ENCODE measurements at places on chromosomes 2 and 18. TPM values are rescaled to one million over a fixed set of nuclear protein-coding genes. Genes with fewer than 3 reads are reported as not detected.

DNA sequence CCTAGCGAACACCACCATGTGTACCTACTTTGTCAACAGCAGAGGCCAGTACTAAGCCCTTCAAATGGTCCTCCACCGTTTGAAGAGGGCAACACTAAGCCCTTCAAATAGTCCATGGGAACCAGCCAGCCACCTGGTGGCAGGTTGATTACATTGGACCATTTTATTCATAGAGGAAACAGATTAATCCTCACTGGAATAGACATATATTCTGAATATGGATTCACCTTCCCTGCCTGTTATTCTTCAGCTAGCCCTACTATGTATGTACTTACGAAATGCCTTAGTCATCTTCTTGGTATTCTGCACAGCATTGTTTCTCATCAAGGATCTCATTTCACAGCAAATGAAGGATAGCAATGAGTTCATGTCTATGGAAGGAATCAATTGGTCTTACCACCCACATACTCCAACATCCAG, 10.0 kb upstream of the ZNF396 start:
- DNase-seq, result no peak

MAP3K19 gene
- total RNA-seq, result 1.3 TPM

GRCh38 chr2:166202778-166203177, 75.0 kb upstream of the SCN1A start:
- DNase-seq, result no peak

TRIM54 gene
- not detected for total RNA-seq

CNRIP1 gene
- 48.9 TPM for total RNA-seq

ALPP gene
- total RNA-seq, result 21.5 TPM

GRCh38 chr2:205687641-205687956, 5.3 kb downstream of the NRP2 start:
- no peak for DNase-seq

GRCh38 chr2:239602290-239603282, 201.8 kb upstream of the HDAC4 start:
- DNase-seq, result no peak

- DNase-seq, result no peak
Measured at GRCh38 chr2:193349642-193350041, 1154.9 kb upstream of the TMEFF2 start.

DNA sequence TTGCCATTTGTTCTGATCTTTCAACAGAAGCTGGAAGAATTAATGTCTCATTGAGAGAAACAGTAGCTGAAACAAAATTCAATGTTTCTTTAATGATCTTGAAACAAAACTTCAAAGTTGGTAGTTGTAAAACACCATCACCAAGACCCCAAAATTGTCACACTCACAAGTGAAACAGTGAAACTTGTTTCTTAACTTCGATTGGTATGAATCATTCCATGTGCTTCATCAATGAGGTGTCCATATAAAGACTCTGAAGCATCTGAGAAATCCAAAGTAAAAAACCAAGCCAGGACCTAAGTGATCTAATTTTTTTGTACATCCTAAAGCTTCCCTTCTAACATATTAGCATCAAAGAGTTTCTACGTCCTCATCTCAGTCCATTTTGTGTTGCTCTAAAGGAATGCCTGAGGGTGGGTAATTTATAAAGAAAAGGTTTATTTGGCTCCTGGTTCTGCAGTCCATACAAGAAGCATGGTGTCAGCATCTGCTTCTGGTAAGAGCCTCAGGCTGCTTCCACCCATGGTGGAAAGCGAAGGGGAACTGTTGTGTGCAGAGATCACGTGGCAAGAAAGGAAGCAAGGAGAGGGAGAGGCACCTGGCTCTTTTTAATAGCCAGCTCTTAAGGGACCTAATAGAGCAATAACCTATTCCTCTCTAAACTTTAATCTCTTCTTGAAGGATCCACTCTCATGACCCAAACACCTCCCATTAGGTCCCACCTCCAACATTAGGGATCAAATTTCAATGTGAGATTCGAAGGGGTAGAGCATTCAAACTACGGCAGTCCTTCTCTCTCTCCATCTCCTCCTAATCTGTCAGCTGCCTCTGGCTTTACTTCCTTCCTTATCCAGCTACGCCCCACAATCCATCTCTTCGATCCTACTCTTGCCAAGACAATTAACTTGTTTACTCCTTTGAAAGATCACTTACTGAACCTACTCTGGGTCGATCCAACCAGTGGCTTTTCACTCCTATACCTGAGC, 20.7 kb upstream of the TLK1 start:
- DNase-seq, result no peak

DNA sequence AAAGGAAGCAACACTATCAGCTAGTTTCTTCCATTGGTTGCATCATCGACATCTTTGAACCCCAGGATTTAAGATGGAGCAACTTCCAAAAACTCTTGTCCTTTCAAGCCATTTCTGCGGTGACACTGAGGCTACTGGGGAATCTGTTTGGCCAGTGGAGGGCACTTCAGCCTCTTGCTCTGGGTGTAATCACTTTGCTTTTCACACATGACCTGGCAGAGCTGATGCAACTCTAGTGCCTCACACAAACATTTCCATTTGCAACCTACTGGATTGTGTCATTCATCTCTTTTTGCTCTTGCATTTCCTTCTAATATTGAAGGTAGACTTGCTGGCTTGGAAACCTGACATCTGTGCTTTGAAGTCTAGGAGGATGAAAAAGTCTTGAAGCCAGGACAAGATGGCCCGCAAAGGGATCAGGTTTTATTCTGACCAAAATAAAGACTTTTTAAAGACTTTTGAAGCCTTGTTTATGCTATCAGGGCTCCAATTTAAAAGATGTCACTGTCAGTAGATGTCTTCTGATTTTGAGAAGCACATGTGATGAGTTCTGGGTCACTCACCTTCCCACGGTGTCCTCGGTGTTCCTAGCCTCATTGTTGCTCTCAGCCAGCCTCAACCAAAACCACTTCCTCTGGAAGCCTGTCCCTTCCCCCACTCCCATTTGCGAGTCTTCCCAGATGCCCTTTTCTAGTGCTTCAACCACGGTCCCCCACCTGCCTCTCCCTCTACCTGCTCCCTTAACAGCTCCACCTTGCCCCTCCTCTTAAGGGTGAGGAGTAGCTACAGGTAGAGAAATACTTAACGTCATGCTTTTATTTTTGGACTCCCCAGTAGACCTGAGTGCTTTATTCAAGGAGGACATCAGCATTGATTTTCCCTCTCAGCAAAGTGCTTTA, 69.7 kb upstream of the KCNE4 start:
- peak; percentile 17 for DNase-seq

DNA sequence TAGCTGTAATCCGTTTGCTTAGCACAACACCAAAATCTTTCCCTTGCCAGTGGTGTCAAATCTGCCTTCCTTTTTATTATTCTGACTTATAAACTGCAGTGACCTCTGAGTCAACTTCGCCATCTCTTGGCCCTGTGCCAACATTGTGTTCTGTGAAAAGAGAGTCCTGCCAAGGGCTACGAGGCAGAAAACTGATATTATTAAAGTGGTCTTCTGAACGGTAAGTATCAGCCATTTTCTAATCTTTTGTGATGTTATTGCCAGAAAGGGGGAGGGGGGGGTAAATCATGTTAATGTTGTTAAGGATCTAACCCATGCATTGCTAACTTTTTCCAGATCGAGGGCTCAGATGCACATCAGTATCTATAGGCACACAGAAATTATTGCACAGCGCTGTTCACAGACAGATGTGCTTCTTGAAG, 121.5 kb upstream of the LTBP1 start:
- no peak for DNase-seq

FBXO48 gene
- 1.1 TPM for total RNA-seq

GRCh38 chr2:20737505-20737904, 70.6 kb downstream of the GDF7 start:
- no peak for DNase-seq

GRCh38 chr18:41842886-41843285, 112.1 kb upstream of the PIK3C3 start:
- DNase-seq, result no peak

SLC5A6 gene
- total RNA-seq, result 15.0 TPM

- DNase-seq, result no peak
Measured at GRCh38 chr2:112959109-112959812, 18.5 kb upstream of the IL36G start.
